Right forelimb (tissue), 1 donor: ENCODE measurements at places on chromosomes 7 and 10.

GRCh38 chr10:59965899-59966650, 59.7 kb upstream of the CCDC6 start:
- DNase-seq, result no peak

DNA sequence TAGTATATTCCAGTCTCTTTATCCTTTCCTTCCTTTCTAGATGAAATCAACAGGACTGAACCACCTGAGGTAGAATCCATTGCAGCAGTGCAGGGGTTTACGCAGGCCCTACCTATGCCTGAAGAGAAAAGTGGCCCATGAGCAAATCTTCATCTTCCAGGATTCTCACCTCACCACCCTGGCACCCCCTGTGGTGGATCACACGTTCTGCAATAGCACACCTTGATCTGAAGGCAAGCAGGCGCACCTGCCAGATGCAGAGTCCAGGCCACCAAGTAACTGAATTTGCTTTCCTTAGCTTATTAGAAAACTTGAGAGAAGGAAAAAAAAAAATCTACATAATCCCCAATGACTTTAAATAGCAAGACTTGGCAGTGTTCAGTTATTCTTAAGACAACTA, 121.4 kb downstream of the PIP4K2A start:
- DNase-seq, result no peak

GRCh38 chr10:52053497-52053896, 260.6 kb upstream of the DKK1 start:
- DNase-seq, result no peak

DNA sequence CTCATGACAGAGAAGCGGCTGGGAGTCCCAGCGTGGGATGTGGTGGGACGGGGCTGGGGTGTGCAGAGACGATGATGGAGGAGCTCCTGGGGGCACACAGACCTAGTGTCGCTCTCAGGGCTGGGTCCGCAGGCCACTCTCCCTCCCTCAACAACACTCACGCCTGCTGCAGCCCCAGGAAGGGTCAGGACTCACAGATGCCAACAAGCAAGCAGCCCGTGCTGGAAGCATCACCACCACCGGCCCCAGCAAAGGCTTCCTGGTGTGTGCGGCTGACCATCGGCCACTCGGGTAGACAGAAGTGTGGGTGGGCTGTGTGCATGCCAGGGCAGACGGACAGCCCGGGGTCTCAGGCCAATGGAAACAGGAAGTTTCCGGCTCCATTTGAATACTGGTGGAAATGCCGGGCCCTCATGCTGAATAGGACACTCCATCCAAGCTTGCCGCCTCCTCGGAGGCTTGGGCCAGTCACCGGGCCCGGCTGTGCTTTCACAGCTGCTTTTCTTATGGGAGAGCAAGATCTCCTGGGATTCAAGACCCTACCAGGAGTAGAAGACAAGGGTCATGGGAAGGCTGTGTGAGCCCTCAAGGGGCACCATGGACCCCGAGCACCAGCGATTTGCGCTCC, 178.1 kb downstream of the ELFN1 start:
- peak; percentile 39 for DNase-seq

DNA sequence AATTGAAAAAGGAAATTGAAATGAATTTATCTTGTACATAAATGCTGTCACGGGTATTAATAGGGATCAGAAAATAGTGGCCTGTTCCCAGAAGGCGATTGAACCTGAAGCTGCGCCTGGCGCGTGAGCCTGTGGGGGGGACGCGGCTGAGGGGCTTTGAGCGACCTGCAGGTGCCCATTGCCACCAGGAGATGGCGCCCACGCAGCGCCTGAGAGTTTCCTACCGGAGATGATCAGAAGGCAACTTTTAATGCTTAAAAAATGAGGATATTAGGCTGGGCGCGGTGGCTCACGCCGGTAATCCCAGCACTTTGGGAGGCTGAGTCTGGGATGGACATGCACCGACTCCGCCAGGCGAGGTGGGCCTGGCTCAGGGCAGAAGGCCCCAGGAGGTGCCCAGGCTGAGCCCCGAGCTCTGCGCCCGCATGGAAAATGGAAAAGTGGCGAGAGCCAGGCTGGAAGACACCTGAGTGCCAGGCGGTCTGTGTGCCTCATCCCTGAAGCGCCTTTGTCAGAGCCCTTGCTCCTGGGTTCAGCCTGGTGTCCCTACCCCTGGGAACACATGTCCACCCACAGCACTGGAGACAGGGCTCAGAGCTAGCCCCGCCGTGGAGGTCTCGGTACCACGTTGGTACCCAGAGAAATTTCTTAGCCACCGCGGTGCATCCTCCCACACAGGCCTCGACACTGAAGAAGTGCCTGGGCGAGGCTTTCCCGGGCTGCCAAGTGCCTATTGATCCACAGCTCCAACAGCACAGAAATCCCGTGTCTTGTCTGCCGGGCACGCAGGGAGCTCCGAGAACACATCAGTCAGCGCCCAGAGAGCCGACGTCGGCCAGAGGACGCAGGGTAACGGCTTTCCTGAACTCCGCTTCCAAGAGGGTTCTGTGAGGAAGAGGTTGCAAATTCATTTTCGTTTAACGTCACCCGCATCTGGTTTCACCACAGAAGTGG, 117.4 kb downstream of the INPP5A start:
- peak; percentile 81 for DNase-seq

DNA sequence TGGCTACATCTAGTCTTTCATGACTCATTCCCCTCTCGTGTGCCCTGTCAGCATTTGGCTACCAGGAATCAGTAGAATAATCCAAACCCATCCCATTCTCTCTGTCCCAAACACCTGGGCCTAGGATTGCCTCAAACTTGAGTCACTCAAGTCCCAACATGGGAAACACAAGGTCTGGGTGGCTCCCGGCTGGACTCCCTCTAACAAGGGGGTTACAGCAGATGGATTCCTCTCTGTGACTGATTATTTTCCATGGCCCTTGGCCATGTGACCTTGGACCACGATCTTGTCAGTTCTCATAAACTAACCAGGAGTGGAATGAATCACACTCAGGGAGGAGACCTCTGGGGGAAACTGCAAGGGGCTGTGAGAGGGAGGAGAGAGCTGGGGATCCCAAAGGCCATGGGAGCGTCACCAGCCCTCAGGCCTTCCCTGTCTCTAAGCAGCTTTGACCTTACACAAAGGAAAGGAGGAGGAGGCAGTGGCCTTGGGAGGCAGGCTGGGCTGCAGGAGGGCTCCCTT, 533.1 kb downstream of the KCNMA1 start:
- DNase-seq, result no peak

DNA sequence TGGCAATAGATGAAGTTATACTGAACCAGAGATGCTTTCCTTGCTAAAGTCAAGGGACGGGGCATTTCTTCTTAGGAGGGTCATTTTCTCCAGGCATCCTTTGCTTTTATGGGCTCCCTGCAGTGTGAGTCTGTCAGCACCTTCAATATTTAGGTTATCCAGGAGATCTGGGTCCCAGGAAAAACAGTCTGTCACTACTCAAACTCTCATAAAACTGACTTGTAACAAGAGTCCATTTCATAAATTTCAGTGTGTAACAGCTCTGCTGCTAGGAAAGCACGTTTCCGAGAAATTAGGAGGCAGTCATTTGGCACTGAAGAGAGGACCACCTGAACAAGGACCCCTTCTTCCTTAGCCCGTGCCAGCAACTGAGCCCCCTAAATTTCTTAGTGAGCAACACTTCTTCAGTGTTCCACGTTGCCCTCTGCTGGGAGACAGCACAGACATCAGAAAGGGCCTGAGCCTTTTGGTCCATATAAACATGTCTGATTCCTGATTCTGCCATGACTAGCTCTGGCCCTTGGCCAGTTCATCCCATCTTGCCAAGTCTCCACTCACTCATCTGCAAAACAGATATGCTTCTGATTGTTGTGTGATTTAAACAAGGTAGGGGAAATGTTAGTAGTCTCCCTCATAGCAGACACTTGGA, 7.2 kb downstream of the GCC1 start:
- no peak for DNase-seq

- no peak for DNase-seq
Observed at GRCh38 chr7:136056651-136057231, 79.6 kb upstream of the MTPN start.

GRCh38 chr10:103632247-103632642, 138.7 kb downstream of the NEURL1 start:
- DNase-seq, result no peak

DNA sequence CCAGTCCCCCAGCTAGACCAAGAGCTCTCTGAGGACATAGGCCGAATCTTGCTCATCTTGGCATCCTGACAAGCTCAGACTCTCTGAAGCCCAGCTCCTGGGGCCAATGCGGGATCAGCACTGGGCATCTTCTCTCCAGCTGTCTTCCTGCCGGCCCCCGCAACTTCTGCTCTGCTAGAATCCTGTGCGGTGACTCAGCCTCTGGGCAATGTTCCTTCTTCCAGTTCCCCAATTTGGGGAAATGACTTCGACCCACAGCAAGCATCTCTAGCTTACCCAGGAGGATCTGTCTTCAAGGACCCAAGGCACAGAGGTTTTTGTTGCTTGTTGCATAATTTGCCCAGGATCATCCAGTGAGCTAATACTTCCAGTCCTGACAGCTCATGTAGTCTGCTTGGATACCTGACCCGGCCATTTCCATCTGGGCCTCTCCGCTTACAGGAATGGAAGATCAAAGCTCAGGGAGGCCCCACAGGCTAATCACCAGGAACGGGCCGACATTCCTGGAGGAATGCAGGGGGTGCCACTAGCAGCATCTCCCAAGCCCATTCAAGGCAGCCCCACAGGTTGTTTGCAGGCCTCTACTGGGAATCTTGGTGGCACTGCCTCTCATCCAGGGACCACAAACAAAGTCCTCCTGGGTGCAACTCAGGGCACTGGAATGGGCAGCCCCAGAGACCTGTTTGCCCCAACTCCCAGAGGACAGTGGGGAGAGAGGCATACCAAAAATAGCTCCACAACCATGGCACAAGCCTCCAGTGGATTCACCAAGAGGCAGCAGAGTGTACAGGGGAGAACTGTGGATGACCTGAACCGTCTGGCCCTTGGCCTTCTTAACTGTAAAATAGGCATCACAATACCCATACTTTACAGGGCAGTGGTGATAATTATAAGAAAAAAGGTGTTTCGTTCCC, 151.9 kb downstream of the NEURL1 start:
- DNase-seq, result no peak

GRCh38 chr7:117237646-117238045, 85.2 kb downstream of the WNT2 start:
- no peak for DNase-seq

DNA sequence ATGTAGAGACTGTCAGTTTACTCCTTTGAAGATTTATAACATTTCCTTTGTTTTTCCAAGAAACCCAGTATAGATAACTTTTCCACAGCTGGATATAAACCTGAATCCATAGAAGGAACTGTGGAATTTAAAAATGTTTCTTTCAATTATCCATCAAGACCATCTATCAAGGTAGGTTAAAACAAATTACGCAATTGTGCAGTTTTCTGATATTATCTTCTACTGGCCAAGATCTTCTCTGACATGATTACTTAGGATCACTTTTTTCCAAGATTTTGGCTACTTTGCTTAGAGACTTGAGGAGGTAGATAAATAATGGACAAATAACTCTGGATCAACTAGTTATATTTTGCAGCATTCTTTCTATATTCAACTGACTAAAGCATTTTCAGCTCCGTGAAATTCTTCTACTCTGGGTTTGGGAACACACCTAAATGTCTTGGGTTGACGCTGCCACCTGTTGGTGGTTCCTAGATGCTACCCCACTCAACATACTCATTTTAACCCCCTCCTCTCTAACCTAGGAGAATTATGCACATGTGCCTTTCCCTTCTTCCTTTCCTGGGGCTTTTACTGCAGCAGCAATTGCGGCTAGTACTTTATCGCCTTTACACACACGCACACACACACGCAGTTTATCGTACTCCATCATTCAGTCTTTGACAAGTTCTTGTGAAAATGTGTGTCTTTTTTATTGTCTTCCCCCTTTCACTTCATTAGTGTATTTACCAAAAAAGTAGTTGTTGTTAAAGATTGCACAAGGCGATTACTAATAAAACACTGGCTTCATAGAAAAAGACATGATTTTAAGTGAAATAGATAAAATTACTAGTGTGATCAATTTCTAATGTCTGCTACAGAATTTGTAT, 32.7 kb downstream of the ABCB5 start:
- no peak for DNase-seq

DNA sequence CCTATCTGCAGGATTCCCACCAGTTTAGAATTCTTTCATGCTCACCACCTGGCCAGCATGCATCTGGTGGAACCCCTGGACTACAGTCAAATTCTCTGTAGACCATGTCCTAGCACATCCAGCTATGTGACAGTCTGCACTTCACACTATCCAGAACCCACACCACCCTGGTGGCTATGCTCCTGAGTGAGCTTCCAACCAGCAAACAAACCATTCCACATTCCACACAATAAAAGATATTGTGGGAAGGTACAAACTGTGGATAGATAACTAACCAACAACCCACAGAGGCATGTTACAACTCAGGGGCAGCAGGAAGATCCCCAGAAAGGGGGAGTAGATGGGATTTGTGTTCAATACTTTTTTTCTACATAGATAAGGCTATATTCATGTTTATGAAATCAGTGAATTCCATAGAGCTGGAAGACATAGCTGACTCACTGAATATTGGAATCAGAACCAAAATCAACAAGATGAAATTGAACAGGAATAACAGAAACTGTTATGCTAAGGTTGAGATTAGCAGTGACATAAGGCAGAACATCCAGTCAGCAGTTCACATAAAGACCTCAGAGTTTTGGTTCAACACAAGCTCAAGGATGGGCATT, 72.5 kb downstream of the LRRC17 start:
- DNase-seq, result no peak

GRCh38 chr7:47338026-47338425, 243.9 kb downstream of the TNS3 start:
- DNase-seq, result no peak

- no peak for DNase-seq
Observed at GRCh38 chr7:37231613-37232012, 217.1 kb downstream of the ELMO1 start.

DNA sequence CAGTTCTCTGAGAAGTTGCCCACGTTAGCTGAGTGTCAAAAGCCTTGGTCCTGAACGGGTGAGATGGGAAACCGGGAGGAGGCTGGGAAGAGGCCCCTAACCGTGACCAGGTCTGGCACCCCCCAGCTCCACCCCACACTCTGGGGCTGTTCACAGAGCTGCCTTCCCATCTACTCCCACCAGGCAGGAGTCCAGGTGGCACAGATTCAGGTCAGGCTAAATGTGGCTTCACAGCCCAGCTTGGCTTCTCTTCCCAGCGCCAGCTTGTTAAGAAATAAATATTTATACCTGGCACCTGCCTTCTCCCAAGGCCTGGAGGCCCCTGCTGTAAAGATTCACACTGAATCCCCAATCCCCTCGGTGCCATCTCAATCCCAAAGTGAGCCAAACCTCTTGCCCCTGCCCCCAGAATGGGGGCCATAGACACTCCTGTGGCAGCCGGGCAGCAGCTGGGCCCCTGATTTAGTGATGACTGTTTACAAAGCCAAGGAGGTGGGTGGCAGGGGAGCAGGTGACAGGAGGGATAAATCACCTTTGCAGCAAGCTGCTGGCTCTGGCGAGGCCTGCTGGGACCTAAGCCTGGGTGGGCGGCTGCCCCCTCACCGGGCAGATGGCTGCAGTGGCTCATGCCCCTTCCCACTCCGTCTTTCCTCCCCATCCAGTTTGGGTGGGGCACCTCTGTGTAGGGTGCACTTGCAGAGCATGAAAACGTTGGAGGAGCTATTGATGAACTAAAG, 72.5 kb downstream of the GOLGA7B start:
- no peak for DNase-seq
